ENCODE measurements at places on chromosomes 5 and 9.

DNA sequence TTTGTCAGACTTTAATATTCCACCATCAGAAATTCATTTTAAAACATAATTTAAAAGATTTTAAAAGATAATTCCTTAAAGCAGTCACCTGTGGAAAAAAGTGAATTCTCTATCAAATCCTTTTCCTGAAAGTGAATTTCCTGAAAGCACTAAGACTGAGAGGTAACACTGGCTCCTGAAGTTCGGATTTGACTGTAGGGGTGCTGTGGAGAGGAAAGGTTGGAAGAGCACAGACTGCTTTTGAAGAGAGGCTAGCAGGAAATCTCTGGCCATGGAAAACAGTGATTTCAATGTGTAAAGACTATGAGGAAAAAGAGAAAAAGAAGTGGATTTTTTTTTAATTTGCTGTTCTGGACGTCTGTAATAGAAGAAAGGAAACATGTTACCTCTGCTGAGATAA is 35.7 kb upstream of the TMEM161B start:
- H3K4me1 ChIP-seq: no peaks in the 10 kb centered on the region
- DNase-seq: no peak
- H3K27ac ChIP-seq: no peak overlapping the region
- peaks cover 7% of the 10 kb centered on the region for H3K36me3 ChIP-seq
- peaks cover 9% of the 10 kb centered on the region for H3K27me3 ChIP-seq
- no peak overlapping the region for H3K4me3 ChIP-seq

GRCh38 chr5:120358949-120359348 is 105.2 kb upstream of the PRR16 start:
- H3K27me3 ChIP-seq: no peaks in the 10 kb centered on the region
- no peak for DNase-seq
- no peak overlapping the region for H3K4me3 ChIP-seq
- no peaks in the 10 kb centered on the region for H3K4me1 ChIP-seq
- H3K36me3 ChIP-seq: no peaks in the 10 kb centered on the region
- no peak overlapping the region for H3K27ac ChIP-seq

DNA sequence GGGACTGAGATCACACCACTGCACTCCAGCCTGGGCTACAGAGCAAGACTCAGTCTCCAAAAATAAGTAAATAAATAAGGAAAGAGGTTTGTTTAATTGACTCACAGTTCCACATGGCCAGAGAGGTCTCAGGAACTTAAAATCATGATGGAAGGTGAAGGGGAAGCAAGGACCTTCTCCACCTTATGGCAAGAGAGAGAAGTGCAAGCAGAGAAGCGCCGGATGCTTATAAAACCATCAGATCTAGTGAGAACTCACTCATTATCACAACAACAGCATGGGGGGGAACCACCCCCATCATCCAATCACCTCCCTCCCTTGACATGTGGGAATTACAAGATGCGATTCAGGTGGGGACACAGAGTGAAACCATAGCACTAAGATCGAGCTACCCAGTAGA is 22.8 kb upstream of the RGMB start:
- peaks cover 3% of the 10 kb centered on the region for H3K27me3 ChIP-seq
- no peak for DNase-seq
- no peak overlapping the region for H3K4me3 ChIP-seq

- no peaks in the 10 kb centered on the region for H3K4me1 ChIP-seq
- H3K4me3 ChIP-seq: no peak overlapping the region
- no peaks in the 10 kb centered on the region for H3K27me3 ChIP-seq
- H3K27ac ChIP-seq: no peak overlapping the region
- H3K36me3 ChIP-seq: no peaks in the 10 kb centered on the region
These were observed 176.7 kb upstream of the PRDM9 start for GRCh38 chr5:23330726-23331125.

- no peak overlapping the region for H3K27ac ChIP-seq
- no peak overlapping the region for H3K4me3 ChIP-seq
- H3K36me3 ChIP-seq: no peaks in the 10 kb centered on the region
- DNase-seq: no peak
These were observed 89.7 kb downstream of the ELAVL2 start for GRCh38 chr9:23736293-23736692.

GRCh38 chr9:35522187-35522586 is 32.3 kb downstream of the RUSC2 start:
- no peaks in the 10 kb centered on the region for H3K27me3 ChIP-seq
- no peak for DNase-seq
- H3K4me3 ChIP-seq: no peak overlapping the region
- no peaks in the 10 kb centered on the region for H3K4me1 ChIP-seq
- no peaks in the 10 kb centered on the region for H3K36me3 ChIP-seq

DNA sequence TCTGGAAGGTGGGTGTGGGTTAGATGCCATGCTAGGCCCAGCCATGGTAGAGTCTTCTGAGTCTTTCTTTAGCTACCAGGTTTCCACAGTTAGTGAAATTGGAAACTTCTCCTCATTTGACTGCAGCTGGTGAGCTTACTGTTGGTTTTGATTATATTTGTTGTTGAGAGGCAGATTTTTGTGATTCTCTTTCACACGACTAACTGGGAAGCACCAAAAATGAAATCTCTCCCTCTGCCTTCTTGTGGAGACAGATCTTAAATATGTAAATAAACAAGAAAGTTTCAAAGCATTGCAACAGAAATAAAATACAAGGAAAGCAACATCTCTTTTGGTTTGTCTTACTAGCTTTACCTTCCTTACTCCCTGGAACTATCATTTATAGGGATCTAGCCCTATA is 122.2 kb downstream of the CEMIP2 start:
- peaks cover 14% of the 10 kb centered on the region for H3K4me1 ChIP-seq
- H3K27me3 ChIP-seq: peaks cover 1% of the 10 kb centered on the region
- H3K36me3 ChIP-seq: no peaks in the 10 kb centered on the region
- DNase-seq: no peak
- no peak overlapping the region for H3K27ac ChIP-seq
- no peak overlapping the region for H3K4me3 ChIP-seq

GRCh38 chr5:94276751-94277150 is 341.7 kb downstream of the KIAA0825 start:
- H3K4me3 ChIP-seq: no peak overlapping the region
- no peaks in the 10 kb centered on the region for H3K27me3 ChIP-seq
- no peak for DNase-seq
- no peaks in the 10 kb centered on the region for H3K4me1 ChIP-seq
- H3K27ac ChIP-seq: no peak overlapping the region
- H3K36me3 ChIP-seq: no peaks in the 10 kb centered on the region

DNA sequence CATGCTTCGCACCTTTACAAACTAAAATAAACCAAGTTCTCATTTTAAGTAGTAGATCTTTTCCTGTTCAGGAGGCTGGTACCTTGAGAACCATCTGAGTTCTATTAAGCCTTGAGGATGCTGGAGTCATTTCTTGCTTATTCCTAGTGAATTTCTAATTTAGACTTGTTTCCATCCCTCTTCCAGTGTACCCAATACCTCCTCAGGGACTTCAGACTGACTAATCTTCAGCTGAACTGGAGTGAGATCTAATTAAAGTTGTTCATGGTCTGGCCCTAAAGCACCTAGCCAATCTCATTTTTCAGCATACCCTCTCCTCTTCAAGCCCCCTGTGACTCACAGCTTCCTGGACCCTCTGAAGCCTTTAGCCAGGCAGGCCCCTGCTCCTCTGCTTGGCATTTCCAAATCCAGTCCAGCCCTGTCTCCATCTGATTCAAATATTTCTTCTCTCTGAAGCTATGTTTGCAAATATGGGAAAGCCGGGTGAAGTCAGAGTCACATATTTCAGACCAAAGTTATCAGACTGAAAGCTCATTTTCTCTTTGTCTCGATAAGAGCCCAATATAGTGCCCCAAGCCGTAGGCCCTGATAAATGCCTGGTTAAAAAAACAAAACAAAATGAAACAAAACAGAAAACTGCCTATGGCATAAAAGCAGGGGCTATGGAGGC is 19.4 kb upstream of the TNFSF15 start:
- H3K36me3 ChIP-seq: no peaks in the 10 kb centered on the region
- no peaks in the 10 kb centered on the region for H3K27me3 ChIP-seq
- DNase-seq: no peak
- peaks cover 24% of the 10 kb centered on the region for H3K4me1 ChIP-seq

GRCh38 chr9:95385521-95385920 is 68.0 kb upstream of the FANCC start:
- no peaks in the 10 kb centered on the region for H3K36me3 ChIP-seq
- no peaks in the 10 kb centered on the region for H3K4me1 ChIP-seq
- H3K4me3 ChIP-seq: no peak overlapping the region
- no peak for DNase-seq

- H3K4me1 ChIP-seq: no peaks in the 10 kb centered on the region
- no peak overlapping the region for H3K4me3 ChIP-seq
- H3K27ac ChIP-seq: no peak overlapping the region
- H3K27me3 ChIP-seq: no peaks in the 10 kb centered on the region
- H3K36me3 ChIP-seq: no peaks in the 10 kb centered on the region
- no peak for DNase-seq
These were observed 56.0 kb upstream of the RPS23 start for GRCh38 chr5:82334085-82334692.

- H3K36me3 ChIP-seq: no peaks in the 10 kb centered on the region
- no peaks in the 10 kb centered on the region for H3K27me3 ChIP-seq
- no peak for DNase-seq
These were observed 43.3 kb downstream of the DOCK8 start for GRCh38 chr9:257957-258356.

GRCh38 chr5:131968396-131968954 is 23.0 kb upstream of the MEIKIN start:
- H3K27ac ChIP-seq: no peak overlapping the region
- H3K4me1 ChIP-seq: peaks cover 8% of the 10 kb centered on the region
- H3K27me3 ChIP-seq: no peaks in the 10 kb centered on the region
- DNase-seq: no peak
- peaks cover 17% of the 10 kb centered on the region for H3K36me3 ChIP-seq

- peaks cover 5% of the 10 kb centered on the region for H3K27me3 ChIP-seq
- DNase-seq: no peak
- no peaks in the 10 kb centered on the region for H3K36me3 ChIP-seq
- H3K4me3 ChIP-seq: no peak overlapping the region
These were observed 53.1 kb downstream of the LIX1 start for GRCh38 chr5:97089149-97089801.
